ENCODE measurements at places on chromosomes 2 and 18.

DNA sequence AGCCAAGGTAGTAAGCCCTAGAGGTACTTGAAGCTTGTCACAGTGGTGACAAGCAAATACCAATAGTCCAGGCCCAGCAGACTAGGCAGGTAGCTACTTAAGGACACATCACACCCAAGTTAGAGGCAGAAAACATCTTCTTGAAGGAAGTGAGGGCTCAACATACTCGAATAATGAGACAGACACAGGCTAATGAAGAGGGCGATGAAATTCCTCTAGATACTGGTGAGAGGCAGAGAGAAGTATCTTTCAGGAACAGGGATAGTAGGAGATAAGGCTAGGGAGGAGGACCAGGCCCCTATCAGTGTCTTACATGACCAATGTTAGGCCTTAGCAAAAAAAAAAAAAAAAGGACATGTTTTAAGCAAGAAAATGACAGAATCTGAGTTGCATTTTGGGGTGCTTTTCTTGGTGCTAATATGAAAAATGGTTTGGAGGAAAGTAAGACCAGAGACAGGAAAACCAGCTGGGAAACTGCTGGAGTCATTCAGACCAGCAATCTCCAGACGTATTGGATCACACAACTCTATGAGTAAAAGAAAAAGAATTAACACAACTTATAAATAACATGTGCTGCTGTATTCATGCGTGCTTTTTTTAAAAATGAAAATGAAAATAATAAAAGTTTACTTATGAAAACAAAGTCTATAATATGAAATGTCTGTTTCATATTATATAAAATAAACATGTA lies 37.7 kb downstream of the COBLL1 start:
- DNase-seq = no peak

- DNase-seq = no peak
Measured at GRCh38 chr2:20433946-20434553, 12.8 kb upstream of the RHOB start.

- DNase-seq = no peak
Measured at GRCh38 chr2:159677654-159678053, 34.7 kb upstream of the MARCHF7 start.

DNA sequence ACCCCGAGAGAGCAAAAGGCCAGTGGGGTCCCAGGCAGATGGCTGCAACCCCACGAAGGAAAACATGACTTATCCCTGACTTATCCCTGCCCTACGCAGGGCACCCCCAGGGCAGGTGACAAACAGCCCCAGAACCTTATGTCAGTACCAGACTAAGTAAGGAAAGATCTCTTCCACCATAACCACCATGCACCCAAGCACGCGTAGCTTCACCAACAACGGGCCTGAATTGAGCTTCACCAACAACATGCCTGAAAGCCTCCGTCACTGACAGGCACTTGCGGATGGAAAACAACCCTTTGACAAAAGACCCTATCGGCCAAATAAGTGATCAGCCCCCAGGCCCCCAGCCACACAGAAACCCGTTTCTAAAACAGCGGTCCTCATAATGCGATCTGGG lies 34.1 kb downstream of the HDAC4 start:
- no peak for DNase-seq

- no peak for DNase-seq
Measured at GRCh38 chr2:64404002-64404731, 49.8 kb upstream of the LGALSL start.

- no peak for DNase-seq
Measured at GRCh38 chr18:45637546-45638327, 22.5 kb downstream of the SLC14A2 start.

DNA sequence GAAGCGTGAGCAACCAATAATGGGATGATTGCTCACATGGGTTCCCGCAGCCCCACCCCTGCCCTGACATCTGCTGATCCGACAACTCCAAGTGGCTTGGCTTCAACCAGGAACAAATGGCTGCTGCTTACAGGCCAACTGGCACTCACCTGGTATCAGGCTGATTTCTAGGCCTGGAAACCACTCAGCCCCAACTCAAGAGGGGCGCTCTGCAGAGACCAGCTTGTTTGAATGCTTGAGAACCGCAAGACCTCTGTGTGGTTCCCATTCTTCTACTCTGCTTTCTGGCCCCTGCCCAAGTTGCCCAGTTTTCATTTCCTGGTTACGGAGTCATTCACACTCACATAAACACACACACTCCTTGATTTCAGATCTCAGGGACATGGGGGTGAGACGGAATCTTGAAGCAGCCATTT lies 52.0 kb downstream of the TNP1 start:
- no peak for DNase-seq

GRCh38 chr2:222844323-222844722 lies 16.5 kb upstream of the ACSL3 start:
- no peak for DNase-seq

All from activated T-helper 1 cell treated with anti-CD3 and anti-CD28 coated beads, Interleukin-2, amount 50 U/mL, for 16 hours (primary cell).